HT1080 (cell line): ENCODE measurements at places on chromosomes 12 and 14. TPM values are rescaled to one million over a fixed set of nuclear protein-coding genes. Genes with fewer than 3 reads are reported as not detected.

CISTR gene
- not detected in 2 replicates for total RNA-seq

NPAS3 gene
- total RNA-seq: 0.18 TPM in 1 of 2 replicates, not detected in the other

PARPBP gene
- total RNA-seq: 29.7 and 30.9 TPM in 2 replicates

RILPL1 gene
- total RNA-seq: 8.8 and 11.7 TPM in 2 replicates

LRRIQ1 gene
- total RNA-seq: 0.06 TPM in 1 of 2 replicates, not detected in the other

CSAD gene
- total RNA-seq: 3.1 and 3.7 TPM in 2 replicates

ENDOU gene
- total RNA-seq: not detected in 2 replicates
